ENCODE measurements at places on chromosomes 4 and X.

DNA sequence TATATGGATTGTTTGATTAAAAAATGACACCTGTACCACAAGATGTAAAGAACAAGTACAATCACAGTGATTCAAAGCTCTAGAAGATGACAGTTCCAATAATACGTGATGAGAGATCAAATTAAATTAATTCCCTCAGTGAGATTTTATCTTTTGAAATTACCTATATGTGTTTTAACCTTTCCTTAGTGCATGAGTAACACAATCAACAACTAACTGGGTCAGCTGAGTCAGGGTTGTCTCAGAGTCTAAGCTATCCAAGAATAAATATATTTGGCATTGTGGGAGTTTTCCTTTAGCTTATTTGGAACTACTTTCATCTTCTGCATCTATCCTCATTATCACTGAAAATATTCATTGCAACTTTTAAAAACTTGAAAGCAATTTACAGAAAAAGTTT lies 162.8 kb downstream of the WDFY3 start:
- DNase-seq = no peak

DNA sequence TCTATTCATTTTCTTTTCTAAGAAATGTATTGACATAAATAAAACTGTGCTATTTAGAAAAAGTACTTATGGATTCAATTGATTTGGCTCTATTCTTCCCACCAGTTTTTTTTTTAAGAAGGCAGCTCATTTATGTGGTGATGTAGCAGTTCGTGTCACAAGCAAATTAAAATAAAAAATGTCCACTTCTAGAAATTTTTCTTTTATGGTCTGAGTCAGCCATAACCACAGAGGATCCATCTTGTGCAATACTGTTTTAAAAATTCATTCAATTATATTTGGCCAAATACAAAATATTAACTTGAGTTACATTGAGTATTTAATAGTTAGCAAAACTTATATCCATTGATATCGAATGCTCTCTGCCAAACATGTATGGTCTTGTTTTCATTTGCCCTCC lies 207.9 kb upstream of the FAT1 start:
- no peak for DNase-seq

GRCh38 chr4:110637408-110638088 lies 14.7 kb upstream of the PITX2 start:
- DNase-seq = no peak

DNA sequence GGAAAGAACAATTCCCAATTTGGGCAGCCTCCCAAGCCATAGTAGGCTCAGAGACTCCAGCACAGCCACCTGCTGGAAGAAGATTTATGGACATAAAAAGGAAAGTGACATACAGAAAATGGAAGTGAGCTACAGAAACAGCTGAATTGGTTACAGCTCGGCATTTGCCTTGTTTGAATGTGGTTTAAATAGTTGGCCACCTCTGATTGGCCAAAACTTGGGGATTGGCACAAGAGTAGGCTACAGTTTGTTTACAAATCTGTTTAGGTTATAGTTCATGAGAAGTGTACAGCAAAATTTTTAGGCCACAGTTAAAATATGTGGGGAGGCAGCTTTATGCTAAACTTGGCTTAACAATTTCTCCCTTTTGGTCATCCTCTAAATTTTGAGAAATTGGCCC lies 150.4 kb downstream of the MAGEC1 start:
- no peak for DNase-seq

- no peak for DNase-seq
Measured at GRCh38 chr4:153110739-153111138, 93.5 kb upstream of the TRIM2 start.

Data from activated CD4-positive, CD25-positive, alpha-beta regulatory T cell treated with anti-CD3 and anti-CD28 coated beads, Interleukin-2, amount 50 U/mL, for 72 hours (primary cell).